ENCODE measurements at places on chromosomes 3 and 15.

GRCh38 chr3:147313513-147313912 is 92.8 kb downstream of the ZIC4 start:
- no peak for DNase-seq

GRCh38 chr15:87954793-87955192 is 301.7 kb downstream of the NTRK3 start:
- DNase-seq: no peak

DNA sequence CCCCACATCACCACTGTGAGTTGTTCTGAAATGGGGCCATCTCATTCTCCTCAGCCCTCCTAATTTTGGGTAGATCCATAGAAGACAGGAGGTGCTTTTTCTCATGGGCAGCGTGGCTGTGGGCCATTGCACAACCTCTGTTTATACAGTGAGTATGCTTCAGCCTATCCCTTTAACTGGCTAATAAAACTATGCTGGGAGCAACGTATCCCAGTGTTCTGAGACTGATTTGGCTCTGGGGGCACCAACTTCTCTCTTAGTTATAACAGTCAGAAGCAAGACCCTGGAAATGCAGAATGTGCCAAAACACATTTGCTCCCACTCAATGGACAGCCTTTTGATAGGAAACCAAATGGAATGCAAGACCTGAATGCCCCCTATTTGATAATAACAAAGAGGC is 97.1 kb upstream of the ICE2 start:
- no peak for DNase-seq

- no peak for DNase-seq
Observed at GRCh38 chr15:70493787-70494516, 269.4 kb downstream of the UACA start.

DNA sequence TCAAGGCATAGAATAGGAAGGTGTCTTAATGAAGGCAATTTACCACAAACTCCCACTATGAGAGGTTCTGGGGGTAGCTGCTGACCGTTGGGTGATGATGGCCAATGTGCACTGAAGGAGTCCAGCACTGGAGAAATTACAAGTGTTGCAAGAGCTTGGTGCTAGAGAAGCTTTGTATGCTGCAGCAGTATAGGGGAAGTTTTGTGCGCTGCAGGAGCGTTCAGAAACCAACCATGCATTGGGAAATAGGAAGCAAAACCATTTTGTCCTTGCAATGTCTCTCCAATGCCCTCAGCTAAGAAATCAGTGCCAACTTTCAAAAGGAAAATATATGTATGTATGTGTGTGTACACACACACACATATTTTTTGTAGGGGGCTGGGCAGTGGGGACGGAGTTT is 441.6 kb upstream of the NAALADL2 start:
- DNase-seq: no peak

- no peak for DNase-seq
Observed at GRCh38 chr3:5309171-5309570, 121.7 kb downstream of the EDEM1 start.

GRCh38 chr15:51307325-51307724 is 31.1 kb downstream of the CYP19A1 start:
- no peak for DNase-seq

DNA sequence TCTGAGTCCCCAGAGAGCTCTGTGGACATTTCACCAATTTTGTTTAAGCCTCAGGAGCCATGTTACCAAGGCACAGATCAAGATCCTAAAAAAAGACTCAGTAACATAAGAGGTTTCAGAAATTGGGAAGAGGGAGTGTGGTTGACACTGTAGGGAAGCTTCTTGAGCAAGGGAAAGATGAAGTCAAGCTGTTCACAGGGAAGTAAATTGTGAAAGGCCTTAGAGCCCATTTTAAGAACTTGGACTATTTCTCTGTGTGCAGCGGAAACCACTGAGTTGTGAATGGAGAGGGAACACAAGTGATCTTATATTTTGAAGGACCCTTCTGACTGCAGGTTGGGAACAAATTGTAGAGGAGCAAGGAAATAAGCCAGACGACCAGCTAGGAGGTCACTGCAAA is 18.7 kb downstream of the BCL2A1 start:
- DNase-seq: no peak

DNA sequence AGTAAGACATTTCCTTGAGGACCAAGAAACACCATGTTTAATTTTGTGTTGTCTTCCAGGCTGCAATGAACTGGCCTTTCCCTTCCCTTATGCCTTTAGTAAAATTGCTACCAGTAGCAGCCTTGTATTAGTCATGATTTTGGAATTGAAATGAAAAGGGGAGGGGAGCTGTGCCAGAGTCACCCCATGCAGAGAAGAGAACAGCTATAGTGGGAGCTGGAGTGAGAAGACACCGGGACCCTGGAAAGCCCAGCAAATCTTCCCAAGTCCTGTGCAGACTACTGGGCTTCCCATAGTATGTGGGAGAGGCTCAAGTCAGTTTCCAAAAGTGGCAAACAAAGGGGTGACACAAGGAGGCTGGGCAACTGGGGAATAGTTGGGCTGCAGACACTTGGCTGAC is 178.5 kb downstream of the NR1D2 start:
- DNase-seq: no peak

DNA sequence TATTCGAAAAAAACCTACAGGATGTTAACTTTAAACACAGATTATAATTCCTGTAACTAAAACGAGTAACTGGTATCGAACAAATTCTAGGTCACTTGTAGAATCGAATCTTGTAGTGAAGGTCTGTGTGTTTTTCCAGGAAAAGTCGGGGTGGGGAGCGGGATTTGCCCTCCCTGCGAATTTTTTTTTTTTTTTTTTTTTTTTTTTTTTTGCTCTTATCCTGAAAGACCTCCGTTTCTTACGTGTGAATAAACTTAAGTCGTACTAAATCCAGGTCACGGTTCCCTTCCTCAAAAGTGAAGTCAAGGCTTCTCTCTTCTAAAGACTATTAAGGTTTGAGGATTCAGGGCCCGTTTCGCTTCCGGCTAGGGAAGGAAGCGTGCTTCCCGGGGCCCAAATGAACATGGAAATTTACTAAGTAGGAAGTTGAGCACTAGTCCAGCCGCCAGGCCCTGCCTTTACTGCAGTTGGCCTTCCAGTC is 770 bp downstream of the TBC1D5 start:
- no peak for DNase-seq

DNA sequence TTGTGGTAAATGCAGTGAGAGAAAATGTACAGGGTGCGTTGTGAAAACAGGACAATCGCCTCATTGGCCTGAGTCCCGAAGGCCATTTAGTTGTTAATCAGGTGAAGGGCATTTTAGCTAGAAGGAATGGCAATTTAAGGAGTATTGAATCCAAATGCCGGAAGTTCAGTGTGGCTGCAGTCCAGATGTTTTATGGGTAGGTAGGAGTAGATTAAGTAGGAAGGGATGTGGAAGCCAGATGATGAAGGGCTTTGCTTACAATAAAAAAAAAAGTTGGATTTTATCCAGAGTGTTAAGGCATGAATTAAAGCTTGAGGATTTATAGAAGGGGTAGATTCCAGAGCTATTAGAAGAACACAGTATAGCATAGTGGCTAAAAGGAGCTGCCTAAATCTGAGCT is 572.7 kb downstream of the NLGN1 start:
- DNase-seq: no peak

DNA sequence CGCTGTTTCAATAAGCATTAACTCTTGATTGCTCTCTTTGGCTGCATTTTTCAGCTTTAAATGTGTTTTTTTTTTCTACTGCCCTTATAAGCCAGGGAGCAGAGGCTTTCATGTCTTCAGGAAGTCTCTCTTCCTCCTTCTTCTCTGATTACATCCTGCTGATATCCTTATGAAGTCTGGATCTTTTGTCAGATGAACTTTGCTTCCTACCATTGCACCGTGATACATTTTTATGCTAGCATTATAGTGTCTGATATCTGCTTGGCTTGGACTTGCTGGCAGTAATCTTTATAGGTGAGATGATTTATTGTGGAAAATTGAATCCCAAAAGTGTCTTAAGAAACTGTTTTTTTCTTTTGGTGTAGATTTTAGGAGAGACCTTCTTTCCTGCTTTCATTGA is 160.4 kb upstream of the CFAP20DC start:
- no peak for DNase-seq

- no peak for DNase-seq
Observed at GRCh38 chr15:65535192-65535591, 4.9 kb downstream of the HACD3 start.

GRCh38 chr3:49721896-49722781 is 1.6 kb downstream of the GMPPB start:
- DNase-seq: no peak

DNA sequence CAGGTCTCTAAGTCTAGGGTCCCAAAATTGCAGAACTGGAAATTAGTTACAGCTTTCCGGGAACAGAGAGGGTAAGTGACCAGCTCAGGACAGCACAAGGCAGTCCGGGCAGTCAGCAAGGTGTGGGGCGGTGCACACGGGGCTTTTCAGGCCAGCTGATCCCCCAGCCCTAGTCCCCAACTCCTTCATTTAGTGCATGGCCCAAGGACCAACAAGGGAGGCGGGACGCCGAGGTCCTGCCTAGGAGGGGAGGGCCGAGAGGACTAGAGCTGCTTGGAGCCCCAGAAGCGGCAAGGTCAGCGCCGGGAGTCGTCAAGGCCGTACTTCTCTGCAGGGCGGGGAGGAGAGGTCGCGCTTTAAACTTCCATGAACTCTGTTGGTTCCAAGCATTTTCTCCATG is 2.0 kb upstream of the PDE8A start:
- no peak for DNase-seq

DNA sequence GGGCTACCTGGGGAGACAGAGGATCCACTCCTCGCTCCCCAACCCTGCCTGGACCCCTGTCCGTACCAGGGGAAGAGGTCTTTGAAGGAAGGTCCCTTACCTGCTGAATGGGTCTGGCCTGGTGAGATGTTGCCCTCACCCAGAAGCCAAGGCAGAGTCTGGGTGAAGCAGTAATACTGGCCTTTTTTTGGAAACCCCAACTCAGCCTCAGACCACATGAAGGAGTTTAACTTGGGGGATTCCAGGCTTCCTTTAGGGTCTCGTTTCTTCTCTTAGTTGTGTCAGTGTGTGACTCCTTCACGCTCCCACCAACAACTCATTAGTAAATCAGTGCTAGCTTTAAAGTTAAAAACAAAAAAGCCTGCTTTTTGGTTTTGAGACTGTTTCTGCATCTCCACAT is 45.6 kb downstream of the RTP1 start:
- DNase-seq: no peak

DNA sequence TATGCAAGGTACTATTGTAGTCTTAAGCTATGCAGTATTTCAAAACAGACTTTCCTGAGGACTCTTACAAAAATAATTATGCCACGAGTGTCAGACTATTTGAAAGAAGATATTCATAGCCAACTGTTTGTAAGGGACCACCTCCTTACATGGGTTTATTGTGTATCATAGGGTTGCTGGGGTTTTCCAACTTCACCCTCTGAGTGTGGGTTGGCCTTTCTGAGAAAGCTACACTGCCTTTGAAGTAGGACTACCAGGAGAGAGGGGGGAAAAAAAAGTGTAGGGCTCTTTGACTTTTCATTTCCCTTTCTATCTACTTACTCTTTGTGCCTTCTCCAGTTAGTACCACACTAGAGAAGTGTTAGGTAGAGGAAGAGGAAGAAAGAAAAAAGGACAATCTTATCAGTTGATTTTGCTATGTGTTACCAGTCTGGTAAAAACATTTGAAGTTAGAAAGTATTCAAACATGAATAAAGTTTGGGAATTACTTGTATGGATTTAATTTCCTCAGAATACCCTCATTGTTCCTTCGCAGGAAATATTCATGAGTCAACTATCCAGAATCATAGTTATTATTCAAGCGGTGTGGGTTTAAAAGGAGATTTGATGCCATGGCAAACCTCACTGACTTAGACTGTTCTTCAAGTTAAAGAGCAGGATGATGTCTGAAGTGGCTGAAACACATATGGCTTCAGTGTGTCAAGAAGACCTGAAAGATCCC is 329.3 kb upstream of the THBS1 start:
- no peak for DNase-seq

DNA sequence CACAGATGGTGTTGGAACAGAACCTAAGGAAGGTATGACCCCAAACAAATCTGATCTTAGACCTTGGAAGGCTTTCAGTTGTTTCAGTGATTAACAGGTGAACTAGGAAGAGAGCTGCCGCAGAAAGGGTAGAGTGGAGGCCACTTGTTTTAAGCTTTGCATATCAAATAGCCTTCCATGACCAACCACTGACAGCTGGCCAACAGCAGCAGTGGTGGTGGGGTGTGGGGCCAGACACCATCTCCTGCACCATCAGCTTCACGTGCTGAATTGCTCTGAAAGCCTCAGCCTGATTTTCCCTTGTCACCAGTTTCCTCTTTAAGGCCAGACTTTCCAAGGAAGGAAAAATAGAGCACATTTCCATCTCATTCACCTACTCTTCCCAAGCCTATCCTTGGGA is 16.6 kb upstream of the OSBPL11 start:
- no peak for DNase-seq

- no peak for DNase-seq
Observed at GRCh38 chr3:57820479-57820878, 64.4 kb downstream of the SLMAP start.

GRCh38 chr3:100993309-100993708 is at the start of gene ABI3BP:
TSS of gene ABI3BP (minus strand) at chr3:100993421. CDS start at chr3:100993384, 37 bp downstream.
- DNase-seq: no peak

DNA sequence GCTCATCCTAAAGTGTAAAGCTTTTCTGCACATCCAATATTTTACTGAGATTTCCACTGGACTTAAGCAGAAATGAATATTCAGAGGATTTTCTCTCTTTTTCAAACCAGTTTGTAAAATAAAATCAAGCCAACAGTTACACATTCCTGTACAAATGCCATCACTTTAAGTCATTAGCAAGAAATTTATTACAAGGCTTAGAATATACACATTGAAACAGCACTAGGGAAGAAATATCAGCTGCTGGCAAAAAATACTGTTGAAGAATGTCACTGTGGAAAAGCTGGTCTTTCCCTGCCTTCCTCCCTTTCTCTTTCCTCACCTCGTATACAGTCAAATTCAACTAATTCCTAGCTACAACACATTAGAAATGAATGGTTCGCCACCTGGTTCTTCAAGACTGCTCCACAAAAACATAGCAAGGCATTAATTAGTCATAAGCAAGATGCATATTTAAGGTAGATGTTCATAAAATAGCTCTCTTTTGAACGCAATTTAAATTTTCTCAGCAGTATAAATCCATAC is 21.3 kb downstream of the PLOD2 start:
- no peak for DNase-seq

DNA sequence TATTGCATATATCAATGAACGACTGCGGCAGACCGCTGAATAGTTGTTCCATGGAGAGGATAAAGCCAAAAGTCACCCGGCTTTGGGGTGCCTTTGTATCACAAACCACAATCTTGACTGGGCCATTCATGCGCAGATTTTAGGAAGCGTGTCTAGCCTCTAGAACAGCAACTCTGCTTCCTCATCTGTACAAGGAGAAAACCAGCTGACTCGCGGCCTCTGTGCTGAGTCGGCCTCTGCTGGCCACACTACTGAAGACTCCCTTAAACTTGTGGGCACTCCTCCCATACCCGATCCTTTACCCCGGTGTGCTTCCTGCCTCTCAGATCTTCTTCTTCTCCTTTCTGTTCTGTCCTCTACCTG is 872 bp downstream of the DLEC1 start:
- peak; percentile 47 for DNase-seq

DNA sequence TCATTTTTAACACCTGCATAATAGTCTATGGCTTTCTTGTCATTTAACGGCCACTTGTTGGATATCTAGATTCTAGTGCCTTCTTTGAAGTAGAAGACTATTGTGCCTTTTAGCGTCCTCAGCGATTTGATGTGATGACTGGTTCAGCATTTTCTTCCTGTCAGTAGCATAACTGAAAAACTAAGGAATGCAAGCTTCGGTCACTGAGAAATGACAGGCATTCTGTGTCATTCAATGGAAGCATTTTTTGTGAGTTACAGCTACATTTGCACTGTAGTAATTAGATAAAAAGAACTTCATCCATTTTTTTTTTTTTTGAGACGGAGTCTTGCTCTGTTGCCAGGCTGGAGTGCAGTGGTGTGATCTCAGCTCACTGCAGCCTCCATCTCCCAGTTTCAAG is 10.3 kb downstream of the NEK11 start:
- no peak for DNase-seq

Measured in effector CD4-positive, alpha-beta T cell (primary cell).